Activated T-cell treated with anti-CD3 and anti-CD28 coated beads, Interleukin-2, amount 50 U/mL, for 4 hours (primary cell): ENCODE measurements at places on chromosomes 13 and 19.

DNA sequence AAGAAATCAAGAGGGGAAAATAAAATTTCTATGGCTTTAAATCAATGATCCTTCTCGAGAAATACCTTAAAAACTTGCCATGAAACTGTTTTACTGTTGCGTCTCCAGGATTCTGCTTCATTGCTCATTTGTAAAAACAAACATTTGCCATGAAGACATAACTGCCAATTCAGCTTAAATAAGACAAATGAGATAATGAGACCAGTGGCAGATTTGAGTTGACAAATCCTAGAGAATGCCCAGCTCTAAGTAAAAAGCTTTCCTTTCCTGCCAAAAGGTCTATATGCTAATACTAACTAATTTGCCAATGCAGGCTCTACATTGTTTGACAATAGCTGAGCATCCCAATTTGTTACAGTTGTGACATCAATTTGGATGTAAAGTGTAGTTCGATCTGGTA is 400.5 kb upstream of the PCDH9 start:
- no peak for DNase-seq

DNA sequence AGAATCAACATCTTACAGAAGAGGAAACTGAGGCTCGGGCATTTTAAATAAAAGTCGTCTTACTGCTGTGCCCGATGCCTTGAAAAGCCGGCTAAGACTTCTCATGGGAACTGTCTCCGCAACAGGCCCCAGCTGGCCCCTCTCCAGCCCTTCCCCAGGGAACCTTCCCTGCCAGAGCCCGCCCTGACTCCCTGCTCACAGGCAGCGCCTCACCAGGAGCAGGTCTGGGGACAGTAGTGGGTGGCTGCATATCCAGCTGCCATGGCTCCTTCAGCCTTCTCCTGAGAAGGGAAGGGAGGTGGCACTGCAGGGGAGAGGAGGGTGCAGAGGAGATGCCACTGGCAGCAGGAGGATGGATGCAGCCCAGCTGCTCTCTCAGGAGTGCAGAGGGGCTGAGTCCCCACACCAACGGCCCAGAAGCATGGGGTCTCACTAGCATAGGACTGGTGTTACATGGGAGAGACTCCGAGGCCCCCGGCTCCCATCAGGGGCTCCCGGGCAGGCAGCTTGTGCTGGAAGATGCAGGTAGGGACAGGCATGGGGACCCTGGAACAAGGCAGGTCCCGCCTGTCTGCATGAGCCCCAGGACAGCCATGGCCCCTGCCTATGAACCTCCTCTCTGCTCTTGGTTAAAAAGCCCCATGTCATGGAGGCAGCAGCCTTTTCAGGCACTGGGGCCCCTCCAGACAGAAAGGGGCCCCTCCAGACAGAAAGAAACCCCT is 216.4 kb upstream of the SGCG start:
- no peak for DNase-seq

DNA sequence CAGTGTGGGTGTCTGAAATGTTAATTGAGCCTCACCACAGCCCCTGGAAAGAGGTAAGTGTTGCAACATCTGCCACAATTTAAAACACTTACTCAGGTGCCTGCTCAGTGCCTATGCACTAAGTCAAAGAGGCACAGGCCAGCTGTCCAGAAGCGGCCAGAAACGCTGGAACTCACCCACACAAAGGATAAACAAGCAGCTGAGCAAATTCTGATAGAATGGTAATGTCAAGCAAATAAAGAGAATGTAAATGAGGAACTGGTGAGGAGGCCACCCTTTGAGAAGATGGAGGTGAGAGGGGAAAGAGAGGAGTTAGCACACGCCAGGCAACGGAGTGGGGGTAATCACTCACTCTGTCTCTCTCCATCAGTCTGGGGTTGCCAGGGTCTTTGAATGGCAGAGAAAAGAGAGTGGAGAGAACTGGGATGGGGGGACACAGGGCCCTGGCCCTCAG is 67.7 kb upstream of the SERP2 start:
- no peak for DNase-seq

- no peak for DNase-seq
These were observed 121.8 kb downstream of the TBC1D4 start for GRCh38 chr13:75360170-75360569.

GRCh38 chr19:42081584-42082203 is 5.7 kb downstream of the ZNF574 start:
- no peak for DNase-seq

DNA sequence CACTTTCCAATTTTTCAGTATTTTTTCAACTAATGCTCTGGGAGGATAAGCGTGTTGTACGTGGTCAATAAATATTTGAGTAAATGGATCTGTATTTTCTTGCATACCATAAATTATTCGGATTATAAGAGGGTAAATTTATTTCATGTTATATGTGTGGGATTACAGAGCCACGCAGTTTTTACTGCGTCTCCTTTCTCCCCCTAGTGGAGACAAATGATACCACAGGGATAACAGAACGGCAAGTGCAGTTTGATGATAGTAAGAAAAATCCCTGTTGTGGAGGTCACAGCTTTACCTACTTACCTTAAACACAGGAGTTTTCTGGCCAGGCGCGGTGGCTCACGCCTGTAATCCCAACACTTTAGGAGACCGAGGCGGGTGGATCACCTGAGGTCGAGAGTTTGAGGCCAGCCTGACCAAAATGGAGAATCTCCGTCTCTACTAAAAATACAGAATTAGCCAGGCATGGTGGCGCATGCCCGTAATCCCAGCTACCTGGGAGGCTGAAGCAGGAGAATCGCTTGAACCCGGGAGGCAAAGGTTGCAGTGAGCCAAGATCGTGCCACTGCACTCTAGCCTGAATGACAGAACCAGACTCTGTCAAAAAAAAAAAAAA is 16.8 kb downstream of the MBD3L2B start:
- no peak for DNase-seq

DNA sequence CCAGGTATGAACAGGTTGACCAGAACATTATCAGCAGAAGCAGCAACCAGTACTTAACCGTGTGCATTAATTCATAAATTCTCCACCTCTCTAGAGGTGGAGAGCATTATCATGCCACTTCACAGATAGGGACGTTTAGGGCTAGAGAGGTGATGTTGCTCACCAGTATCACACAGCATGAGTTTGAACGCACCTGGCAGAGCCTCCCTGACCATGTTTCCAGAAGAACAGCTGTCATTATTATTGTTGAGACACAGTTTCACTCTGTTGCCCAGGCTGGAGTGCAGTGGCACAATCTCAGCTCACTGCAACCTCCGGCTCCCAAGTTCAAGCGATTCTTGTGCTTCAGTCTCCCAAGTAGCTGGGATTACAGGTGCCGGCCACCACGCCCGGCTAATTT is 6.8 kb downstream of the KANK2 start:
- DNase-seq: no peak

DNA sequence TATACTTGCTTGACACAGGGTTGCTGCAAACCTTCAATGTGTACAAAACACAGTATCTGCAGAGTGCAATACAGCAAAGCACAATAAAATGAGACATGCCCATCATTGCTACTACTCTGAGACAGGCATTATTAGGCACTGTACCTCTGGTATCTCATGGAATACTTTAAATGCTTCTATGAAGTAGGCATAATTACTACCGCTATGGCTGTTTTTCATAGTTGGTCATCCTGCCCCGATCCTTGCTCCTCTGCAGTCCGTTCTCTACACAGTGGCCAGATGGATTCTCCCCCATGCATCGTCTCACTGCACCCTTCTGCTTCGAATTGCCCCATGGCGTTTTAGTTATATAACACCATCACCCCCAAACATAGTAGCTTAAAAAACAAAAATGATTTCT is 83.0 kb upstream of the UBL3 start:
- DNase-seq: no peak

DNA sequence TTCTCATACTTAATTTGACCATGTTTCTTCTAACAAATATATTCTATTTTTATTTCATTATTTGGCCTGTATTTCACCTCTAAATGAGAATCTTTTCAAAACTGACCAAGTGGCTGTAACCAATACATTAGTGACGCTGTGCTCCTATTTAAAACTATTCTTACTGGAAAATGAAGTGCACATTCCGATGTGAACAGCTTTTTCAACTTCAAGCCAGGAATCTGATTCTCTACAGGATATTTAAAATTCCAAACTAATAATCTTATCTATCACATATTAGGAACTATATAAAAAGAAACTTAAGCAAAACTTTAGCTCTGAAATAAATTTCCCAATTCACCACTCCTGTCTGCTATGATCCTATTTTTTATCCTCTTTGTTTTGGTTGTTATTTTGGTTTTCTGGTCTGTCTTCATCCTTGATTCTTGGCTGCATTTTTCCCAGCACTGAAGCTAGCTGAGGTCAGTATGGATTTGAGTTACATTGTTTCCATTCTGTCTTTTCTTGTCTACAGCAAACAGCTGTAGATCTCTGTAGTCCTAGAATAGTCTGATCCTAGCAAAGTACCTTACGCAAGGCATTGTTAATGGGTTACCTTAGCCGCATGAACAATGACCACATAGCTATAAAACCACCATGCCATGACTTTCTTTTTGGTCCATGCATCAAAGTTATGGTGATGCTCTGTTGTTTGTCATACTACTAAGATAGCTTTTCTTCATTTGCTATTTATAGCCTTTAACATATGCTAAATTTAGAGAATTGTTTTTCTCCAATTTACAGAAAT is 748.6 kb upstream of the SPRY2 start:
- DNase-seq: no peak

DNA sequence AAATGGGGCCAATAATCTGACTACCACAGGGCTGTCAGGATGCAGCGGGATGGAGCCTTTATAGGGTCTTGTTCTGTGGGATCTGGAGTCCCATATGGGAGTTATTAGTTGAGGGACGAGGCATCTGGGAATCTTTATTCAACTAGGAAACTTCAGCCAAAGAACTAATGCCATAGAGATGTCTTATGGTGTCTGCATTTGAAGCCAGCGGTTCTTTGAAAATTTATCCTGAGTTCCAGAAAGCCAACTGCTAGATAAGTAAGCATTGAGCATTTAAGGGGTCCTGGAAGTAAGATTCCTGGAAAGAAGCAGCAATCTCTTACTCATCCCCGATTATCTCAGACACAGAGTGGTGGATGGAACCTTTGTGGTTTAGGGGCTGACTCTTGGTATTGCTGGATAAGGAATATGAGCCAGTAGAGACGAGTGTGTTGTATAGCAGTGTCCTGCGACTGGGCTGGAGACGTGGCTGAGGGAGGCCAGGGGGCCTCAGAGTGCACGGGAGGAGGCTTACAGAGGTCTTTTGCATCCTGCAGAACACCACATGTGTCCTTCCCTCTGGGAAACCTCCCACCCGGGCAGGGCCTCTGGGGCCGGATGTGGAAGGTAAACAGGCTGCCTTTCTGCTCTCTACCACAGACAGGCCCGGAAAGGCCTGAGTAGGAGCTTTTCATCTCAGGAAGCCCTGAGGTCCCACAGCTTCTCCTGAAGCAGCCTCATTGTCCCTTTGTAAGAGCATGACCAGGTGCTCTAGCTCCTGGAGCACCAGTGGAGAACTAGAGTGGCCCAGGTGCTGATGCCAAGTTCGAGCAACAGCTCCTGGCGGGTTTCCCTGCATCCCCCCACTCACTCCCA is 28.8 kb downstream of the ACTN4 start:
- no peak for DNase-seq

- DNase-seq: no peak
These were observed 72.6 kb downstream of the NBEA start for GRCh38 chr13:35014606-35015213.

- DNase-seq: no peak
These were observed 349.2 kb upstream of the ARGLU1 start for GRCh38 chr13:106917024-106917571.

DNA sequence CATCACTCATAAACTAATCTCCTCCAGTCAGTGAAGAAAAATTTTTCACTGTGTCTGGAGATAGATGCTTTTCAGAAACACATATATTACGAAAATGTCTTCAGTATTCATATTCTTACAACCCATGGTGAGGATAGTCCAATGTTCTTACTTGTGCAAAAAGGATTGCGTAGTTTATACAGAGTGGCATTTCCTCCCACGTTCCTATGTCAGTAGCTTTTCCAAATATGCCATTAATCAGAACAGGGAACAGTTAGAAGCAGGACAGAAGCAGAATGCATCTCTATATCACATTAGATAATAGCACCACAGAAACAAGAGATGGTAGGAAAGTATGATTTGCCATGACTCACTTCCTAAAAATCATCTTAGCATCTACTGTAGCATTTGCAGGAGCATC is 282.9 kb downstream of the SLITRK5 start:
- DNase-seq: no peak

- no peak for DNase-seq
These were observed 20.5 kb downstream of the CCDC8 start for GRCh38 chr19:46392837-46393236.

DNA sequence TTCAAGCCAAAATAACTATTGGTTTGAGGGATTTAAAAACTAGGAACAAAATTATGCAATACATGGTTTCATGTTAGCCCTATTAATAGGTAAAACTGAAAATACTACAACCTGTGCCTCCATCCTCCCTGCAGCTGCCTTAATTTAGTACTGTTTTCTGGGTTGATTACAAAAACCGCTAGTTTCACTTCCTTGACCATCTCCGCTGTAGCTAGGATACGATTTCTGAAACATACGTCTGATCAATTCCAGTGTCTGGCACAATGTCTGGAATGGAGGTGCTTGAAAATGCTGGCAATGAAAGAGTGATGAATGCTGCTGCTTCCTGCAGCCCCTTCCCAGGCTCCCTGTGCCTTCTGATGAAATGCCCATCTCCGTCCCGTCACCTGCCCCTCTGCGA is 273.5 kb downstream of the SHISA2 start:
- no peak for DNase-seq

DNA sequence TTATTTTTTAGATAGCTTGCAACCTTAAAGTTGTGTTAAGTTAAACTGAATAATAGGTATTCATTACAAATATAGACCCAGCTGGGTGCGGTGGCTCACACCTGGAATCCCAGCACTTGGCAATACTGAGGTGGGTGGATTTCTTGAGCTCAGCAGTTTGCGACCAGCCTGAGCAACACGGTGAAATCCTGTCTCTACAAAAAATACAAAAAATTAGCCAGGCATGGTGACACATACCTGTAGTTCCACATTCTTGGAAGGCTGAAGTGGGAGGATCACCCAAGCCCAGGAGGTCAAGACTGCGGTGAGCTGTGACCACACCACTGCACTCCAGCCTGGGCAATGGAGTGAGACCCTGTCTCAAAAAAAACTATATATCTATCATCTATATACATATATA is 386.5 kb downstream of the PCDH17 start:
- DNase-seq: no peak

GRCh38 chr19:45032421-45032820 is 6.4 kb upstream of the CLASRP start:
- no peak for DNase-seq

DNA sequence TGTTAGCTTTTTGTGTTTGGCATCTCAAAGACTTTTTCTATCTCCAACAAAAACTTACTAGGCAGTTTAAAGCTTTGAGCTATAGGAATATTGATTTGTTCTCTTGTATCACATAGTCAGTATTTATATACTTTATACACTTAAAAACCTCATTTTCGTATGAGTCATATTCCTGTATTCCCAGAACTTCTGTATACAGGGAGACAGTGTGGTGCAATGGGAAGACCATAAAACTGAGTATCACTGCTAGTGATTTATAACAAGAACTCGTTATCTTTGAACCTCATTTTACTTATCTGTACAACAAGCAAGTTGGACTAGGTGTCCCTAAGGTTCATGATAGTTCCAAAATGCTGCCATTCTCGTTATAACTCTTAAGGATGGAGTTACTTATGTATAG is 6.3 kb downstream of the GPR180 start:
- DNase-seq: no peak
